ENCODE measurements at places on chromosomes 6 and 20.

DNA sequence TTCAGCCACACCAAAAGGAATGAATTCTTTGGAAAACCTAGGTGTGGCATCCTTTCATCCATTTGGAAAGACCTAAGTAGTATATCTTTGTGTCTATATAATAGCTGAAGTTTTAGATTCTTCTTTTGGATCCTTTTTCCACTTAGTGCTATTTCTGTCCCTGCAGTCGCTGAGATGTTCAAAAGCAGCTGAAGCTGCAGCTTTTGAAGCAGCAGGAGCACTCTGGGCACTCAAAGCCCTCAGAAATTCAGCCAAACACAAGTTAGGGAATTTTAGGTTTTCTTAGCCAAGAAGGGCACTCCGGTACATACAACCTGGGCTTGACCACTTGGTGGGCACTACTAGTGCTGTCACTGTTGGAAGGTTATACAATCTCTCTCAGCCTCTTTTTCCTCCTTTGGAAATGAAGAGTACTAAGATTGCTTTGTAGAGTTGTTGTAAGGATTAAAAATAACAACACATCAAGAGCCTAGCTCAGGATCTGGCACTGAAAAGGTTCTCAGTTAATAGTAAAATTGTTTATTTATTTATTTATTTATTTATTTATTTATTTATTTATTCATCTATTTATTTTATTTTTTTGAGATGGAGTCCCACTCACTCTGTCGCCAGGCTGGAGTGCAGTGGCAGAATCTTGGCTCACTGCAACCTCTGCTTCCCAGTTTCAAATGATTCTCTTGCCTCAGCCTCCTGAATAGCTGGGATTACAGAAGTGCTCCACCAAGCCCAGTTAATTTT is 71.9 kb upstream of the SLC22A16 start:
- no peak for DNase-seq

DNA sequence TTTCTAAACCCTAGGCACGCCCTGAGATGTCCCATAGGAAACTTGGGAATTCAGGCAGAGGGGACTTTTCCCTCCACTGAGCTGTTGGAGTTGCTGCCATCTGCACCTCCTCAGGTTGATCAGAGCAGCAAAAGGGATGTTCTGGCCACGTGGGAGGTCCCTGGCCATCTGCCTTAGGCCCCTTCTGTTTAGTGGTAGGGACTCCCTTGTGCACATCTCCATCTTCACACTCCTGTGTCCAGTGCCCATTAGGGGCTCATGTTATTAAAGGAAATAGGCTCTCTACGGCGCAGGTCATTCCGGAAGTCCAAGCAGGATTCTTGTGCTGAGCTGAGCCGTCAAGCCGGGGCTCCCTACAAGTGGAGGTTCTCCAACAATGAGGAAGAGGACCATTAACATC is 237.8 kb upstream of the RIN2 start:
- no peak for DNase-seq

DNA sequence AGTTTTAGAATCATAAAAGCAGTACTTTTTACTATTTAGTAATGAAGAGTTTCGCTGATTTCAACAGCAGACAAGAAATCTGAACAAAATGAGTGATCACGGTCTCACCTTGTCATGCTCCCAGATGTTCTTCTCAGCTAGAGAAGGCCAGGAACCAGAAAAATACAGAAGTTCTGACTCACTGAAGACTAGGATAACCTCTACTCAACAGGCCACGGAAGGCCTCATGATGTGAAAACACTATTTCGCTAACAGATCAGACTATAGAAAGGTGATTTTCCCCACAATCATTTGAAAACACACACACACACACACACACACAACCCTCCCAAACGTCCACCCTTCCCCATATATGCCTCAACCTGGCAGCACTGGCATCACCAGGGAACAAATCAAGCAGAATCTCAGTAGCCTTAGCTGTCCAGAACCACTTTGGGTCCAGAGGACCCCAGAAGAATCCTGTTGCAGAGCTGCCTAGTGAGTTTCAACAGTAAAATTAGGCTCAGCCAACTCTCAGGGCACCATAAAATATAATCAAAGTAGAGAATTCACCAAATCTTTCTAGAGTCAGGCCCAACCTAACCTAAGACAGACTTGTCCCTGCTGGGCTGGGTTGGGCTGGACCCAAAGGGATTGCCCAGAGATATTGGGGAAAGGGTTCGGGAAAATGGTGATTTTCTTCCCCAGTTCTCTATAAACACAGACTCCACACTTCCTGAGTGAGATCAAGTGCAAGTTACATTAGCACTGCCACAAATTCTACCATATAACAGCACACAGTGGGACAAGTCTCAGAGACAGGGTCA is 7.9 kb downstream of the EXOC2 start:
- DNase-seq = no peak

DNA sequence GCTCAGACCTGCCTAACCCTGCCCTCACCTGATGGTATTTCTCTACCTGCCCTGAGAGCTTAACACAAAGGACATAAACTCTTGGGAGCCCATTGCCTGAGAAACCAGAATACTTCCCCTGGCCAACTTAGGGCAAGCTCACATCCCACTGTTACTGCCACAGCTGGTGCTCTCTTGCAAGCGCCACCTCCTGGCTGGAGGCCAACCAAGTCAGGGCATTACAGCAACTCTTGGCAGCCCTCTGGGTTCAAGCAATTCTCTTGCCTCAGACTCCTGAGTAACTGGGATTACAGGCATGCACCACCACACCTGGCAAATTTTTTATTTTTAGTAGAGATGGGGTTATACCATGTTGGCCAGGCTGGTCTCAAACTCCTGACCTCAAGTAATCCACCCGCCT is 70.1 kb downstream of the HECA start:
- no peak for DNase-seq

GRCh38 chr6:37314487-37315156 is 39.2 kb upstream of the RNF8 start:
- DNase-seq = peak; percentile 80

GRCh38 chr6:1475174-1475573 is 85.8 kb downstream of the FOXF2 start:
- no peak for DNase-seq

- no peak for DNase-seq
These were observed 42.0 kb upstream of the LY86 start for GRCh38 chr6:6546318-6547109.

- DNase-seq = no peak
These were observed 103.5 kb downstream of the LAMP5 start for GRCh38 chr20:9617940-9618339.

- no peak for DNase-seq
These were observed 78.4 kb downstream of the PREP start for GRCh38 chr6:105324386-105324950.

GRCh38 chr20:1856424-1856823 is 38.8 kb upstream of the SIRPA start:
- DNase-seq = no peak

- DNase-seq = no peak
These were observed 32.6 kb upstream of the NRSN1 start for GRCh38 chr6:24093381-24093780.

- no peak for DNase-seq
These were observed 59.8 kb upstream of the FAM83D start for GRCh38 chr20:38866265-38867061.

DNA sequence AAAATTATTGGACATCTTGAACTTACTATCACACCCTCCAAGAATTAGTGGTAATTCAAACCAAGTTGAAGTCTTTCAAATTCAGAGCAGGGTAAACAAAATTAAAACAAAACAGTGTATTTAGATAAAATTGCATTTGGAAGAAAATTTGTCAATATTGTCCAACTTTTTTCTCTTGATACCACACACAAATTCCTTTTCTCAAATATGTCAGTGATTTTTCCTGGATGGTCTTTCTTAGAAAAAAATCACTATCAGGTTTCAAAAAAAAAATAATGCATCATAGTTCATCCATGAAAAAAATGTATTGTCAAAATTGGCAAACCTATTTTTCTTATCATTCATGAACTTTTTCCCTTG is 667.1 kb downstream of the TENT5A start:
- no peak for DNase-seq

DNA sequence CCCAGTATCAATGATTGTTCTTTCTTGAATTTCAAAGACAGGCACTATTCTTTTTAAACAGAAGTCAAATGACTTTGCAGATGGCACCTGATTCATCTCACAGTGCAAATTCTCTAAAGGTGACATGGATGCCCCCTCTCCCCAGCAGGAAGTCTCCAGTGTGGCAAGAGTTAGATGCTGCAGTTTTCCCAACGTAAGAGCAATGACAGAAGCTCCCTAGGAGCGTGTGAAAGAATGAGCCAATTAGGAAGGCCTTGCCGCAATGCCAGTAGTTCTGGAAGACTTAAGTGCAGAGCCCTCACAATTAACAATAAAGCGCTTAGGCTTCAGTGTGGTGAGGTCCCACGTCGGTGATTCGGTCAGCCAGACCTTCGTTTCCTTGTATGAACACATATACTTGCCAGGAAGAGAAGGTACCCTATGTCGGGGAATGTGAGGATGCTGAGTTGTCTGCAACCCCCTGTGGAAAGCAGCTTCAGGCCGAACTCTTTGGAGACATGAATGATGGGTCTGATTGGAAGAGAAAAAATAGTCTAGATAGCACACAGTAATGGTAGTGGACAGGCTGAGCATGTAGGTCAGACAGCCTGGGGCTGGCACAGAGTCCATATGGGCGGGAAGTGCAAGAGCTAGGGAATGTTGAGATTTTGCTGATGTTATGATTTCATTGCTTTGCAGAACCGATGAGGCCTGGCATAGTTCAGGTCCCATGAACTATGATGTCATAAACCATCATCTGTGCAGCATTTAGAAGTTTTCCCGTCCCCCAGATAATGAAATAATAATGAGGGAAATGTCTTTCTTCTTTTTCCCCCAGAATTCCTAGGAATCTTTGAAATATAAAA is 132.6 kb downstream of the PHACTR1 start:
- no peak for DNase-seq

DNA sequence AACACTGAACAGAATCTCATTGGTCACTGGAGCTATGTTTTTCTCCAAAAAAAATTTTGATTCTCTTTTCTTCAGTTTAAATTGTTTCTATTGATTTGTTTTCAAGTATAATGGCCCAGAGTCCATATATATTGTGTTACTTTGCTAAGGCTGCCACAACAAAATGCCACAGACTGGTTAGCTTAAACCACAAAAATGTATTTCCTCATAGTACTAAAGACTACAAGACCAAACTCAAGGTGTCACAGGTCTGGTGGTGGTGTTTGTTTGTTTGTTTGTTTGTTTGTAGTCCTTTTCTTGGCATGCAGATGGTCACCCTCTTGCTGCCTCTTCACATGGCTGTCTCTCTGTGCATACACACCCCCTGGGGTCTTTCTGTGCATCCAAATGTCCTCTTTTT is 34.0 kb downstream of the BMP5 start:
- DNase-seq = no peak

DNA sequence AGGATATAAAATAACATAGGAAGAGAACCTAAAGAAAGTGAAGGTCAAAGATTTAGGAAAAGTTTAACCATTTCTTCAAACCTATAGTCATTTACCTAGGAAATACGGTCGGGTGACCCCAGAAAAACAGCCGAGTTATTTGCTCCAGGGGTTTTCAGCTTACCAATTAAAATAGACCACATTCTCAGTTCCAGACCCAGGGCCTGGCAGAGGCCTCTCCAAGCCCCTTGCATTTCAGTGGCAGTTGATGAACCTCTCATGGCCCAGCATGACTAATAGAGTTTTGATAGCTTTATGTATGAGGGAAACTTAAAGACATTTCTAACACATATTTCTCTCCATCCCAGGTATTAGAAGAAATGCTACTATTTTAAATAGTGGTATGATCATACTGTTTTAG is 113.5 kb downstream of the OGFRL1 start:
- no peak for DNase-seq

DNA sequence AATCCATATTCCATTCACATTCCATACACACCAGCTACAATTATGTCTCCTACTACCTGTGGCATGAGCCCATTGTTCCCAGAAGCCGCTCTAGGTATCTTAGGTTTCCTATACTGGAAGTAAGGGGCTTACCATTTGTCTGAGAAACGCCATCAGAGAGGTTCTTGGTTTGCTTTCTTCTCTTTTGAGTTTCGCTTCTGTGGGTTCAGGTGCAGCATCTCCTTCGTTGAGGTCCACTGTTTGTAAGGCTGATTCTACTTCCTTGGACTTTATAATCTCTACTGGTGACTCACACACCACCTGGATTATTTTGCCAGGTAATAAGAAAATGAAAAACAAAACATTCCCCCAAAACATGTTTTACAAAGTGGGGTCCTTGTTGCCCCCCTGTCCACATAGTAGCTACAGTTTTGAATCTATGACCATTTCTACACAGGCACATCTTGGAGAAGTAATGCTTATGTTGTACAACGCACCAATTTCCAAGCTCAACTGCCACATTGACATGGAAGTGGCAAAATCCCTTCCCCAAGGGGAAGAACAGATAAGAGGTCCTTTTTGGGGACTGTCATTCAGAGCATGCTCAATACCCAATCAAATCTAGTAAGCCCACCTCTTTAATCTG is 103.5 kb downstream of the BCAS1 start:
- no peak for DNase-seq

DNA sequence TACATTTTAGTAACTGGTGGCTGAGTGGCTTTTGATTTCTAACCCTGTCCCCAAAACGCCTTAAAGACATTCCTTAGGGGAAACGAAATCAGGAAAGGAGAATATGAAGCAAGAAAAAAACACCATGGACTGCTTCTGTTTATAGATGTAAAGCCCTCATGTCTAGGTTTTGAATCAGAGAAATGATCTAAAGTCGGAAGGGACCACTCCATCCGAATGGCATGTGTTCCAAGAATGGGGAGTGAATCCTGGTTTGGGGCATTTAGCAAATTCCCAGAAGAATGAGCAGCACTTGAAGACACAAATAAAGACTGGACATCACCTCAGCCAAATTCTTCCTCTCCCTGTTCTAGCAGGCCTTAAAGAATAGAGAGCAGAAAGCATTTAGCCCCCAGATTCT is 65.6 kb downstream of the CAP2 start:
- no peak for DNase-seq

DNA sequence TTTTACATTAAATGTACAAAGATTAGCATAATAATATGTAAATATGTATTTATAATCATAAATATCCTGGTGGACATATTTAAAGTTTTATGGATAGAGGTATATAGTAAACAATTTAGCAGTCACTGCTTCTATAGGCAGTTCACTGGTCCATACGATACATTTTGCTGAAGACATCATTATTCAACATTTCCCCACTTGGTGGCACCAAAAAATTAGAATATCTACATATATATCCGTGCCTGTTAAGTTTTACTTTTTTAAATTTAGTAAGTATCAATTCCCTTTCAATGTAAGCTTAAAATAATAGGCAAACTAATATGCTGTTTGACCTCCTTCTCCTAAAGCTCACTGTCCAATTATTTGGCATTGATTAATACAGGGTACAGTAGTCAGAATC is 64.2 kb downstream of the LMBRD1 start:
- DNase-seq = no peak

DNA sequence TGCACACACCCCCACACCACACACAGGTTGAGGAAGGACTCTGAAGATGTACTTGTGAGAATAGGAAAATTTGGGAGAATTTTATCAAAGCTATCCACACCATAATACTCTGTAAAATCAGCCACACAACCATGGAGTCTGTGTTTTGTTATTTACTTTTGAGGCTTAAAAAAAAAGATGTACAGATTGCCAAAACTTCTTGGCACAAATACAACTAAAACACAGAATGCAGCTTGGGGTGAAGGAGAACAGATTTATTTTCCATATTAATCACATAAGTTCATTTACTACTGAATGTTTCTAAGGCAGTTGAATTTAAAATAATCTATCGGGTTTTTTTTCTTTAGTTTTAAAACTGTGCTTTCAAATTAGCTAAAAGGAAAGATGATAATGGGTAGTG is 32.8 kb upstream of the KCNQ5 start:
- DNase-seq = no peak

Data from thymus (tissue), 14 donors.